ENCODE measurements at places on chromosomes 13 and 19.

DNA sequence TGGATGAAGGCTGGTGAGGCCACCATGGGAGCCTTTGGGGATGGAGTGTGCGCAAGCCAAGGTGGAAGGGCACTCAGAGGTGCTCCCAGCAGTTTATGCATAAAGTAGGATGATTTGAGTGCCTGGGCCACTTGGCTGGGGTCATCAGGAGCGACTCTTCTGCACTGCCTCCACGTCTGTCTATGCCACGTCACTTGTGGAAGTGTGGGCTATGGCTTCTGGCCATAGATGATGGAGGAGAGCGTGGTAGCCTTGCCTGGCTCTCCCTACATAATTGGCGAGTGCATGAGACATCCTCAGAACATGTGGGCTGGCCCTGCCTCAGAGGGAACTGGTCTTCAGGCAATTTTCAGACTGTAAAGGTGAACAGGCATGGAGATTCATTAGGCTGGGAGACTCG is 182.9 kb downstream of the TEX29 start:
- DNase-seq: no peak

- DNase-seq: no peak
These were observed 58.6 kb downstream of the LMO7 start for GRCh38 chr13:75694722-75695121.

- DNase-seq: no peak
These were observed 169.1 kb upstream of the SOX1 start for GRCh38 chr13:111897846-111898215.

- DNase-seq: no peak
These were observed 139.9 kb downstream of the PCDH20 start for GRCh38 chr13:61275736-61276135.

GRCh38 chr13:45336025-45336800 is 4.8 kb downstream of the TPT1 start:
- no peak for DNase-seq

DNA sequence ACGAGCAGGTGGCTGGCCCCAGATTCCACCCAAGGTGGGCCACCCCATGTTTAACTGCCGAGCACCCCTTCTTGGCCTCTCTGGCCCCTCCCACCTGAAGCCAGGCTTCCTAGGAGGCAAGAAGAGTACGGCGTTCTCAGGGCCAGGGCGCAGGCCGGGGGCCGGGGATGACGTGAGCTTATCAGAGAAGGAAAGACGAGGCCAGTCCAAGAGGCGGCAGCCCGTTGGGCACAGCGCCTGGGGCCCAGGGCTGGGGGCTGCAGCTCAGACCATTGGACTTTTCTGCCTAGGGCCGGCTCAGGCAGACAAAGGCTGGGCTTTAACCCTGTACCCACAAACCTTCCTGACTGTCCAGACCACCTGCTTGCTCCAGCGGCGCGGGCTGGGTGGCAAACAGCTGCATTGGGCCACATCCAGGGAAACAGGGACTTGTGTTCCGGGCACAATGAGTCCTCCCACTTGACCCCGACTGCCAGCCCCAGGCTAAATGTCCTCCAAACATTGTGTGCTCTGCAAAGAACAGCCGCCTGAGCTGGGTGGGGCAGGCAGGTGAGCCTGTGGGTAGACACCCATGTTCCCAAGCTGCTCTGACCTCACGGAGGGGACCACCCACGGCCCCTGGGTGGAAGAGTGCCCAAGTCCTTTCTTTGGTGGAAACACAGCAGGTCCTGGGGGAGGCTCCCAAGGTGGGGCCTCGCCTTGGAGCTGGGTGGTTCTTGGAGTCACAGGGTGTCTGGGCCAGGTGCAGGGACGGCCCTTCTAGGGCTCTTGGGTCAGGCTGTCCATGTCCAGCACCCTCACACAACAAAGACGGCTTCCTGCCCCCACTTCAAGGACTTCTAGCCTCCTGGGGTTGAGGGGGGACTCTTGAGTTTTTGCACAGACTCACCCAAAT is 21.9 kb downstream of the COMP start:
- DNase-seq: no peak

DNA sequence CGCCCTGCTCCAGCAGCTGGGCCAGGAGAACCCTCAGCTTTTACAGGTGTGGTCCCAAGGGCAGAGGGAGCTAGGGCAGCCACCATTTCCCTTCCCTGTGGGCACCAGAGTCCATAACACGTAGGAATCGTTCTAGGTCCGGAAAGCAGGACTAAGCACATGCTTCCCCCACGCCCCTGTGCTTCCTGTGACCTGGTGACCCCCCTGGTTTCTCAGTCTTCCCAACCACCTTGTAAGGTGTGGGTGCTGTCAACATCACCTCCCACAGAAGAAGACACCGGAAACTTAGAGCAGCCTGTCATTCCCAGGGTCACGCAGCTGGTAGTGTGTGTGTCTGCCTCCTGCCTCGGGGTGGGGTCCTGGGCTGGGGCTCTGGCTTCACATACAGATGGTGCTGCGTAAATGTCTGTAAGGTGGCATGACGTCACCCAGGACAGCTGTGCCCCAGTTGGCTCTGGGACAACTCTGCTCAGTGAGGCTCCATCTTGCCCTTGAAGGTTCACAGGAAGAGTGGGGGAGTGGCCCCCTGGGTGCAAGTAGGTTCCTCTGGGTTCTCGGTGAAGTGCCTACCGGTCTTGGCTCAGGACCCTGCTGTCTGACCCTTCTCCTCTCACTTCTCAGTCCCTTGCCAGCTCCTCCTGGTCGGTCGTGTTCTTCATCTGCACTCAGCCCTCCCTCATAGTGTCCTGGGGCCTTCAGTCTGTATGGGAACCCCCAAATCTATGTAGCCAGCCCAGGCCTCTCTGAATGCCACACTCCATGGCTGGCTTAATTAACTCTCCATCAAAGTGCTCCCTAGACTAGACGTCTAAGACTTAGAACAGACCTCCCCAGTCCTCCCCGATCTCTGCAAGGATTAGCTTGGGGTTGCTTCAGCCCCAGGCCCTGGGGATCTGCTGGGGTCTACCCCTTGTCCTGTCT is 4.0 kb downstream of the RAD23A start:
- no peak for DNase-seq

DNA sequence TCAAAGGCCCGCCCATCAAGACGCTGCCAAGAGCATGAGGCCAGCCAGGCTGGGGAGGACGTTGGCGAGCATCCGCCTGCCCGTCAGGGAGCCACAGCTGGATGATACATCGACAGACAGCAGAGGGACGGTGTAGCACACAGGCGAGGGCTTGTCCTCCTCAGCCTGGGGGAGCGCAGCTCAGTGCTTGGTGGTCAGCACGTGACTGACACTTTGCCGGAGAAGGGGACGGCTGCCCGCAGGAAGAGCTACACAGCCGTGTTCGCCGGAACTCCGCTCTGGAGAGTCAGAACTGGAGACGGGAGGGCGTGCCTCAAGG is 34.1 kb downstream of the CSNK1G2 start:
- no peak for DNase-seq

DNA sequence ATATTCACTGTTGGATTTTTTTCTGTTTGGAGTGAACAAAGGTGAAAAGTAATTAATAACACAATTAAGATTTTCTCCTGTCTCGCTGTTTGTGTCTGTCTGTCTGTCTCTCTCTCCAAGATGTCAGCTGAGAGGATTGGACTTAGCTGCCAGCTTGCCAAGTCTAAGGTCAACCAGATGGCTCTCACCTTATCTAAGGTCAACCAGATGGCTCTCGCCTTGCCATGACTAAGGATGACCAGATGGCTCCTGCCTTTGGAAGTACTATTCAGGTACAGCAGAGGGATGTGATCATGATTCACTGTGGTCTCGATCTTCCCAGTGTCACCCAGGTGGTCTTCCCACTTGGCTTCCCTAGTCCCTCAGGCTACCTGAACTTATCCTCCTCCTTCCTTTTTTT is 1436.4 kb downstream of the UQCRFS1 start:
- no peak for DNase-seq

DNA sequence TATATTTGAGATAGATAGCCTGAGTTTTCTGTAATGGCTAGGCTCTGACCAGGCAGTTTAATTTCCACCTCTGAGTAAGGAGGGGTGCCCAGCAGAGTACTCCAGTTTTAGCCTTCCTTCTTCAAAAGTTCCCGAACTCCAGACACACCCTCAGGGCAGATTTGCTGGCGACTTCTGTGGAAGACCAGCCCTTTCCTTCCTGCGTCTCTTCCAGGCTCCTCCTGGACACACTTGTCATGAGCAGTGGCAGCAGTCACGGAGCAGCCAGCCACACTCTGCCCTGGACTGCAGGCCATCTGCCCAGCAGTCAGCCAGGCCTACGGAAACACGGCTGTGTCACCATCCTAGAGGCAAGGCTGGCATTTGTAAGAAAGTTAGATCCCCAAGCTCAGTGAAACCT is 6.6 kb upstream of the FLT1 start:
- DNase-seq: no peak

- DNase-seq: no peak
These were observed 5.1 kb upstream of the KRTDAP start for GRCh38 chr19:35495107-35496064.

- DNase-seq: no peak
These were observed 20.2 kb upstream of the F2RL3 start for GRCh38 chr19:16868423-16869130.

- DNase-seq: no peak
These were observed 733.9 kb upstream of the KLHL1 start for GRCh38 chr13:70842062-70842644.

GRCh38 chr19:1122972-1123363 is 19.2 kb downstream of the GPX4 start:
- no peak for DNase-seq

DNA sequence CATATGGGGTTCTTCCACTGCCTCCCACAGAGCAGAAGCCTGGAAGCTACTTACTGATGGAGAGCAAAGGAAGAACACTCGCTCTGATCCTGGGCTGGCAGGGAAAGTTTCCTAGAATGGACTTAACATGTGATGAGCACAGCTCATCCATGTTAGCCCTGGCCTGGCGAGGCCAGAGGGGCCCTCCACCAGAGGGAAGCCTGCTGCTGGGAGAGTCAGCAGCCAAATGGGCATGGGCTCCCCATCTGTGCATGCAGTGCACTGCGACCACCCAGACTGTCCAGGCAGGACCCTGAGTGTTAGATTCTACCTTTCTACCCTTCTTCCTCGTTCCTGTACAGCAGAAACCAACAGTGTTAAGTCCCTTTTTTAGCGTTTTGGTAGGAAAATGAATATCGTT is 8.9 kb downstream of the HNRNPUL1 start:
- no peak for DNase-seq

- DNase-seq: no peak
These were observed 13.1 kb downstream of the EPS8L1 start for GRCh38 chr19:55088543-55089341.

- no peak for DNase-seq
These were observed 588 bp upstream of the DPY19L3 start for GRCh38 chr19:32404933-32405430.

DNA sequence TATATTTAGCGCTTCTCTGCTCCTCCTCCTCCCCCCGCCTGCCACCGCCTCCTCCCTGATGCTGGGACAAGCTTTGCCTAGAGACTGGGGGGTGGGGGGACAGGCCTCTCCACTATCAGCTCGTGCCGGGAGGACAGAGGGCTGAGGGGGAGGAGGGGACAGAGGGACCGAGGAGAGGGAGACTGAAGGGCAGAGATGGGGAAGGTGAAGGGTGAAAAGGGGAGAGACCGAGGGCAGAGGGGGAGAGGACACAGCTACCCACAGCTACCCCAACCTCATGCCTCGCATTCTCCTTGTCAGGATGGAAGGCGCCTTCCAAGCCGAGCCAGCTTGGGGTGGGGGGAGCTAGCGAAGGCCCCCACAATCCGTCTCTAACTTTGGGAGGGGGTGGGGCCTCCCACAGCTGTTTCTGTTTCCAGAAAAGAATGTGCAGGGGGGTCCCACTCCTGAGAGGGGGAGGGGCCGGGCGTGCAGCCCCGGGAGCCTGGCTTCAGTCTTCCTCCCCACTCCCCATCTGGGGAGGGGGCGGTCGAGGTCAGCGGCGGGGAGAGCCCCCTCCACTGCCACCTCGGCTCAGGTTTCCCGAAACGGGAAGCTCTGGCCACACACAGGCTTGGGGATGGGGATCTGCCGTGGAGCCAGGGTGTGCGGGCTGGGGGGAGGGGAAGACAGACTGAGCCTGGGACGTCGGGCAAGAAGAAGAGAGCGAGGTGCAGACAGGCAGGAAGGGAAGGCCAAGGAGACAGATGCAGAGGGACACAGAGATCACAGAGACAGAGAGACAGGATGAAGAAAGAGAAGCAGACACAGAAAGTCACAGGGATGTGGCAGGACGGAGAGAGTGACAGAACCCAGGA is 1.6 kb downstream of the DACT3 start:
- DNase-seq: no peak

- DNase-seq: no peak
These were observed 1.4 kb upstream of the FREM2 start for GRCh38 chr13:38685431-38685830.

DNA sequence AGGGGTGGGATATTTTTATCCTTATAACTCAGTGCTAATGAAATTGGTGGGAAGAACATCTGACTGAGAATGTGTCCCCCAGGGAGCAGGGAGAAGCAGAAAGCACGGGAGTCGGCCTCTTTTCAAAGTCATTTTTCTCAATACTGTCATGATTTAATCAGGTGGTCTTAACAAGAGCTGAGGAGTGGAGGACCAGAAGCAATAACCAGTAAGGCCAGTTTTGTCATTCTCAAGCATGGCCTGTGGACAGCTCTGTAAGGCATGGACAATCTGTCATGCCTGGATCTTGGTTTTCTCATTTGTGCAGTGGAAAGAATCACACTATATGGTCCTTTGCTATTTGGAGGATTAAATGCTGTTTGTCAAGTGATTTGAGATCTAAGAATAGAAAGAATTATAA is 99.7 kb downstream of the TNFSF11 start:
- DNase-seq: no peak

- no peak for DNase-seq
These were observed 1.3 kb downstream of the ADPRHL1 start for GRCh38 chr13:113451951-113452421.

- DNase-seq: no peak
These were observed 3.7 kb upstream of the FCER2 start for GRCh38 chr19:7705387-7706187.

GRCh38 chr19:54530866-54531265 is 28.2 kb downstream of the LAIR2 start:
- no peak for DNase-seq

DNA sequence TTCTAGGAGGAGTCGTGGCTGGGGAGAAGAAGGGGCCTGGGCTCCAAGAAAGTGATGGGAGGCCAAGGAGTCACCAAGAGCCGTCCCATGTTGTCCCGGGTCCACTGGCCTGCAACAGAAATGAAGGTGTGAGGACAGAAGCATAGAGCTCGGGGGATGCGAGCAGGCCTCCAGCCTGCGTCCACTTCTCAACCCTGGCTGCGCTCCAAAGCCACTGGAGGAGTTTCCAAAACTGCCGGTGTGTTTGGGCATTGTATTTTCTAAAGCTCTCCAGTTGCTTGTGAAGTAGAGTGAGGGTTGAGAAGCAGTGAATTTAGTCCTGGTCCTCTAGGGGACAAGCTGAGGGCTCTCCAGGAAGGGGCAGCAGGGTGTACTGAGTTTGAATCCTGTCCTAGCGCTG is 13.0 kb downstream of the FFAR2 start:
- no peak for DNase-seq

GRCh38 chr13:42056583-42056982 is 8.1 kb downstream of the DGKH start:
- DNase-seq: no peak

DNA sequence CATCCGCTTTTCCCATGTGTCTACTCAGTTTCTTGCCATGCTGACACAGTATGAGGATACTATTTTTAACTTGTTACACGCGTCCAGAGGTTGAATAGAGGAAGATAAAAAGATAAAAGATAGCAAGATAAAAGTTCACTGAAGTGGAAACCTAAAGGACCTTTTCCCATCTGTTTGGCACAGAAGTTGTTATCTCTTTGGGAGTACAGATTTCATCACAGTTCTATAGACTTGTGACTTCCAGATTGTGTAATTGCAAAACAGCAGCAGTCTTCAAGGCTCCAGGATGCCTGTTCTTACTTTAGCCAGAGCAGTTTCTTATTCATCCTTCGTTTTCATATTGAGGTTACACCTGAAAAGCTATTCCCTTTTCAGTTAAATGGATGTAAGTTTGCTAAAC is 369.2 kb downstream of the GPC5 start:
- DNase-seq: no peak

All from esophagus squamous epithelium (tissue), 5 donors.